ENCODE measurements at places on chromosomes 3 and 15.

DNA sequence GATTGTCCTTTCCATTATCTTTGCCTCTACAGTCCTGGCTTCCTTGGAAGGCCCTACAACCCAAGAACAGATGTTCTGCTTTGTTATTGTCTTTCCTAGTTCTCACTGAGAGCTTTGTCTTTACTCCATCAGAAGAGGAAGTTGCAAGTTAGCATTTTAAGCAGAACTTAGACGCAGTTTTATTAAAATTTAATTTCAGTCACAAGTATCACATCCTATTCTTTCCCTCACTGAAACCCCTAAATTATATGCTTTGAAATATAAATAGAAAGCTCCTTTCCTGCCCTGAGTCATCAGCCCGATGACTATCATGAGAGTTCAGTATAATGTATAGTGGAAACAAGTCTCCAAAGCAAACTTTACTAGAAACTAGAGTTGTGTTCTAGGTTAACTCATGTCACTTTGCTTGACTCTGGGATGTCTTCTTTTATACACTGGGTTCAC is 291.2 kb upstream of the RBMS3 start:
- no peak for DNase-seq

- DNase-seq = no peak
Observed at GRCh38 chr15:31045606-31046005, 54.2 kb upstream of the MTMR10 start.

GRCh38 chr3:5226783-5227182 is 39.3 kb downstream of the EDEM1 start:
- DNase-seq = no peak

DNA sequence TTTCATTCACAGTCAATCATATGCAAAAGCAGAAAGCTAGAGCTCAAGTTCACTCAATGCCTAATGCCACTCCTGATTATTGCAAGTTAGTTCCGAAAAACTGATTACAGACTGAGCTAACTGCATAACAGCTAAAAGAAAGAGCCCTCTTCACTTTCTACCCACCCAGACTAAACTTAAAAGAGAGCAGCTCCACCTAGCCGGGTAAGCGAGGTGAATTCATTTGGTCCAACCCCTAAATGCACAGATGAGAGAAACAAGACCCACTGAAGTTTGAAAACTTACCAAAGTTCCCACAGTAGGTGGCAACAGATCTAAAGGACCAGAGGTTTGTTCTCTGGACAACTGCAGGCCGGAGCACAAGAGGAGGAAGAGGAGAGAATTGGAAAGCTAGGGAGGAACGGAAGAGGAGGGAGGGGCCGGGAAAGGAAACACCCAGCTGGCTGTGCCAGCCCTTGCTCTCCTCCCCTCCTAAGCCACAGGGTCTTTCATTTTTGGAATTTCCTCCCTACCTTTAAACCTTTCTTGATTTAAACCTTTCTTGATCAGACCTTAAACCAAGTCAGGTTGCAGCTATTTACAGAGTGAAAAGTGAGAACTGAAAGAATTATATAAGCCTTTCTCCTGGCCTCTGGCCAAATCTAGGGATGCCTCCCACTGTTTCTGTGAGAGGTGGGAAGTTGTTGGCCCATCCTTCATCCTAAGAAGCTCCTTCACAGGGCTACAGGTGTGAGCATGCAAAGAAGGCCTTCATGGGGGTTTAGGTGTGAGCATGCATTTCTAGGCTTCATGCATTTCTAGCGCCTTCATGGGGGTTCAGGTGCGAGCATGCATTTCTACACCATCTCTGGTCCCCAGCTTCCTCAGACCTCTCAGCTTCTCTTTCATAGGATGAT is 114.7 kb upstream of the LMOD3 start:
- no peak for DNase-seq

GRCh38 chr3:157495846-157496245 is 7.4 kb downstream of the VEPH1 start:
- DNase-seq = no peak

GRCh38 chr15:84575493-84575892 is 25.3 kb upstream of the ZSCAN2 start:
- DNase-seq = no peak

- DNase-seq = no peak
Observed at GRCh38 chr15:56759450-56759845, 26.1 kb upstream of the ZNF280D start.

DNA sequence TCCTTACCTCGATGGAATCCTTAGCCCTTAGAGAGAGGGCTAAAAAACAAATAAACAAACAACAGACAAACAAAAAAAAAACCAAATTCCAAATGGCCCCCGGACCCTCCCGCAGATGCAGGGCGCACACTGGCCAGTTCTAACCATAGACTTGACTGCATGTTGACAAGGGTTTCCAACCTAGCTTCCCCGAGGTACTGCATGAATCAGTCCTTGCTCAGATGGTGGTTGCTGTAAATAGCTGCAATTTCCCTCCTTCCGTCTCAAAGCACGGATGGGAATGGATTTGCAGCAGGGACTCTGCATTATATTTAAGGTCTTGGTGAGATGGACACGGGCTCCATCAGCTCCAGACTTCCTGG is 162.8 kb downstream of the CD47 start:
- DNase-seq = no peak

DNA sequence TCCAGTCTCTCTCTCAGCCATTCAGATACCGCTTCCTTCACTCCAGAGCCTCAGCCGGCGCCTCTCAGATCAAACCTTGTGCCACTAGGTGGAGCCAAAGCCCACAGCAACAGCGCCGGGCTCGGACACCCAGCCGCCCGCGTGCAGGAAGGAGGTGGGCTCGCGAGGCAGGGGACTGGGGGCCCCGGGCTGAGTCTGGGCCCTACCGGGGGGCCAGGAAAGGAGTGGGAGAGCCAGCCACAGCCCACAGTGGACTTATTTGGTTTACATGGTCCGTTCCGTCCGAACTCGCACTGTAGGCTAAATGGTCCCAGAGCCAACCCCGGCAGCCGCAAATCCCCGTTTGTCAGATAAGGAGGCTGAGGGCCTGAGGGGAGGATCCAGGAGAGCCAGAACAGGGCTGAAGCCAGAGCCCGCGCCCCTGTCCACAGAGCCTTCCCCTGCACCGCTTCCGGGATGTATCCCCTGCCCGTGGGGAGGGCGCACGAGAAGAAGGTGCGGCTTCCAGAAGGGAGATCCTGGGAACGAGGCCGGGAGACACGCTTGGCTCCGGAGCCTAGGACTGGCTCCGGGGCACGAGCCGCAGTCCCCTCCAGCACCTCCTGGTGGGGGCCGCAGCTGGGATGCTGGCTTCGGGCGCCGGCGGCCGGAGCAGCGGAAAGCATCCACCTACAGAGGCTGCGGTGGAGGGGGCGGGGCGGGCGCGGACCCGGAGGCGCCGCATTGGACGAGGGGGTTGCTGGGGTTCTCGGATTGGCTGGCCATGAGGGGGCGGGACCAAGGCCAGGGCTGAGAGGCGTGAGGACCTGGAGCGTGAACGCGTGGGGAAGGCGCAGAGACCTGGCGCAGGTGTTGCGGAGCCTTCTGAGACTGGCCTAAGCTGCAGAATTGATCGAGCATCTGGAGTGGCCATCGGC is 6.5 kb upstream of the CYP11A1 start:
- peak; percentile 93 for DNase-seq

- DNase-seq = no peak
Observed at GRCh38 chr3:175692256-175692655, 833.1 kb downstream of the NAALADL2 start.

DNA sequence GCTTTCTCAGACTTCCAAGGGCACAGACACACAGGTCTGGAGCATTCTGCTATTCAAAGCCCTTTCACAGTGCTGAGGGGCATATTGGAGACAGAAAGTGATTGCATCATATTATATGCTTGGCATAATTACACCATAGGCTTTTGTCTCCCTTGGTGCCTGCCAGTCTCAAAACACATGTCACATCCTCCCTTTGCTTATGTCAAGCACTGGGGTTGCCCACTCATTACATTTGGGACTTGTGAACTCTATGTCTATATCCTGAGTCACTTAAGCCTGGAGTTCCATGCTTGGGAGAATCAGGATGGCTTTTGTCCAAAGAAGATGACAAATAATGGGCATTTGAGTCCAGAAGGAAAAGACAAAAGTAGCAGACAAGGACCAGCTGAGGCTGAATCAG is 12.3 kb upstream of the PDZRN3 start:
- no peak for DNase-seq

- DNase-seq = peak; percentile 61
Observed at GRCh38 chr3:195906865-195907683, 1.3 kb downstream of the TNK2 start.

DNA sequence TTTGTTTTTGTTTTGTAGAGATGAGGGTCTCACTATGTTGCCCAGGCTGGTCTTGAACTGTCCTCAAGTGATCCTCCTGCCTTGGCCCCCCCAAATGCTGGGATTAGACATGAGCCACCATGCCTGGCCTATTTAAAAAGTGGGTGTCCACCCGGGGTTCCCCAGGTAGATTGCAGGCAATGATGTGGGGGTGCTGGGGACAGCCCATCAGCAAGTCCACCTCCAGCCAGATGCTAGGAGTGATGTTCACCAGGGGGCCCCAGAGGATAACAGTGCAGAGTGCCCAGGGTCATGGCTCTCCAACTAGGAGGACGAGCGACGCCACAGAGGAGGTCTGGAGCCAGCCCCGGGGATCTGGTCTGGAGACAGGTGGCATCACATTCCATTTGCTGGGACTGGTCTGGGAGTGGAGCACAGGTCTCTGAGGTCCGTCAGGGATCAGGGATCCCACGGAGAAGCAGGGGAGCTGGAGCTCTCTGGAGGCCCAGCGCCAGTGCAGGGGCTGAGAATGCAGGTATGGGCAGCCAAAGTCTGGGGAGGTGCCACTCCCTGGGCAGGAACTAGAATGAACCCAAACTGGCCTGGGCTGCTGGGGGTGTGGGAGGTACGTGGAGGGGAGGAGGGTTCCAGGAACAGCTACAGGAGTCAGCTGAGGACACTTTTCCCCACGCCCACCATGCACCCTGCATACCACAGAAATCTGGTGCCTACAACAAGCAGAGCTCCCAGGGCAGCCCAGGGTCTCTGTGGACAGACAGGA is 51.2 kb upstream of the PCSK6 start:
- no peak for DNase-seq

DNA sequence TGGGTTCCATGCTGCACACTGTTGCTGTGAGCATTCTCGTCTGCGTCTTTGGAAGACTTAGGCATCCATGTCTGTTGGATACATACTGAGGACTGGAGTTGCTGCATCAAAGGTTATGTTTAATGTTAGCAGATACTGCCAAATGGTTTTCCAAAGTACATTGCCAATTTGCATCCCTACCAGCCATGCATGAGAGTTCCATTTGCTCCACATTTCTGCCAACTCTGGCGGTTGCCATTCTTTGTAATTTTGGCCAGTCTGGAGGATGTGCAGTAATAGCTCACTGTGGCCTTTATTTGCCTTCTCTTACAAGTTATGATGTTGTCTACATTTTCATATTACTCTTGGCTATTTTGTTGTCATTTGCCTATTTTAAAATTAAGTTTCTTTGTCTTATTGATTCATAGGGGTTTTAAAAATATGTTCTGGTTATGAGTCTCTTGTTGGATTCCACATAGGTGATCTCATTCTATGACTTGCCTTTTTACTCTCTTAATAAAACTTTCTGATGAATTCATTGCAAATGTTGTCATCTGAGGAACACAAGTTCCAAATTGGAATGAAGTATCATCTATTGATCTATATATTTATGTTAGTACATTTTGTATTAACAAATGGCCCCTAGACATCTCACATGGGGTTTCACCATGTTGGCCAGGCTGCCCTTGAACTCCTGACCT is 42.1 kb downstream of the FBLN2 start:
- DNase-seq = no peak

- DNase-seq = no peak
Observed at GRCh38 chr3:139239550-139239949, 104.3 kb upstream of the MRPS22 start.

DNA sequence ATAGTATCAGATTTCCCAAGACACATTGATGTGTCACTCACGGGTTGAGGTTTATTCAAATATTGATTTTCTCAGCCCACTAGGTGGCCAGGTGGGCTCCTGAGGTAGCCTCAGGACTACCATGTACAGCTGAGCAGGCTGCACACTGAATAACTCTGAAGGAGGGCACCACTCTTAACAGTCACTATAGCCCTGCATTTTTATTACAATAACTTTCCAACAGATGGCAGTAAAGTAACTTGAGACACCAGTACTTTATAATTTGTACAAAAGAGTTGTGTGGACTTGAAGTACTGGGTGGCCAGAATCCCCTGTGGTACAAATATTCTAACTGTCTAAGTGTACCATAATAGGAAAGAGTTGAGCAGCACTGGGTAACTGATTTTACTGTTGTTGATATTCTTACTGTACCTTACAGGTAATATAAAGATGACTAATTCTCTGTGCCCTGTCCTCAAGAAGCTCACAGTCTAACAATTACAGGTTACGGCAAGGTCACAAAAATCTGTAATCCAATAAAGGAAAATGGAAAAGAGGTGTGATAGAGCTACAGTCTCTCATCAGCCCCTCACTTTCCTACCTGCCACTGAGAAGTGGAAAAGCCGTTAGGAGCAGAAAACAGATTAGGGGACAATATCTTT is 76.0 kb downstream of the ETFA start:
- DNase-seq = no peak

GRCh38 chr15:45230245-45230965 is 21.6 kb upstream of the SLC28A2 start:
- no peak for DNase-seq

- DNase-seq = no peak
Observed at GRCh38 chr3:48369693-48370332, 2.2 kb upstream of the FBXW12 start.

- no peak for DNase-seq
Observed at GRCh38 chr3:127978636-127979035, 63.6 kb downstream of the KBTBD12 start.

GRCh38 chr3:55521738-55522421 is 34.8 kb upstream of the WNT5A start:
- DNase-seq = no peak

- no peak for DNase-seq
Observed at GRCh38 chr3:11248596-11248995, 23.6 kb upstream of the ATG7 start.

DNA sequence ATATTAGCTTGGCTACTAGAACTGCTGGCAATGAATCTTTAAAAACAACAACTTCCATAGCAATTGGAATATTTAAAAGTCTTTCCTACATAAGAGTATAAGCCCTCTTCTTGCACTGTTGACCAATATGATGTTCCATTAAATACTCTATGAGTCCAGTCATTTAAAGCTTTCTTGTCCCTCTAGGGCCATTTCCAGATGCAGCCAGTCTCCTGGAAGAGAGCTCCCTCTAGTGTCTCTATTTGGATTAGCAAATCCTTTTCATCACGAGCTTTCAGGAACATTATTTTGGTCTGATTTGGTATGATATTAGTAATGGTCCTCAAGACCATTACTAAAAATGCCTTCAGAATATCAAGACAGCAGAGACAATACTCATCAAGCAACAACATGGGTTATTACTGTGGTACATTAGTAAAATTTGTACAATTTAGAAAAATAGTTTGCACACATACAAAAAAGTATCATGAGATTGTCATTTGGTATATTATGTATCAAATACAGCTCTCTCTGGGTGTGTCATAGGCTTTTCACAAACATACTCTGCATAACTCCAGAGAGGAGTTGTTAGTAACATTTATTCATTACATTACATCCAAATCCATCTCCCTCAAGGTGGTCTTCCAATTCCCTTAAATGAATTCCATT is 101.3 kb downstream of the DPH6 start:
- DNase-seq = no peak

All from stimulated activated CD8-positive, alpha-beta memory T cell treated with anti-CD3 and anti-CD28 coated beads, Interleukin-15, amount 100 ng/mL, for 4 hours (primary cell).